ENCODE measurements at places on chromosomes 6 and 20.

GRCh38 chr6:134258849-134259306 is 59.0 kb downstream of the SGK1 start:
- DNase-seq, result no peak

DNA sequence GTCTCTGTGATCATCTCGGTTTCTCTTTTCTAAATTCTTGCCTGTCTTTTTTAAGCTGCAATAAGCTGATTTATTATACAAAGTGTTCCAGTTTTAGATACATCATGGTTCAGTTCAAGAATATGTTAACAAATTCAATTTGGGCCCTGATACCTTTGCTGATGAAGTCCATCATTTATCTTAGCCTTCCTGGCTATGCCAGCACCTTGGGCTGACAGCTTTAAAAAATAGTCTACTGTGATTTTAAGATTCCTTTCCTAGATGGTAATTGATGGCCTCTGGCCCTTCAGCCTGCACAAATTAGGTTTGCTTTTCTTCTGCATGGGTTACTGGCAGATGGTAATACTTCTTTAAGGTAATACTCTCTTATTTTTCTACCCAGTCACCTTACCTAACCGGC is 7.1 kb upstream of the TMEM217 start:
- no peak for DNase-seq

DNA sequence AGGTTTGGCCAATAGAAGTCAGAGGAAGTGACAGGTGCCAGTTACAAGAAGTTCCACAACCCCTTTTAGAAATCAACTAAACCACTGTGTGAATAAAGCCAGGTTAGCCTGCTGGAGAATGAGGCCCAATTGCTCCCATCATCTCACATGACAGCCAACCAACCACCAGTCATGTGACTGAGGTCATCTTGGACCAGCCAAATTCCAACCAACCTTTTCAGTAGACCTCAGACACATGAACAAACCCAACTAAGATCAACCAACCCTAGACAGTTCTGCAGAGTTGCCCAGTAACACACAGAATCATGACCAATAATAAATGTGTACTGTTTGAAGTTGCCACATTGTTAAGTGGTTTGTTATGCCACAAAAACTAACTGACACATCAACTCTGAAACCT is 44.6 kb upstream of the GGTLC1 start:
- DNase-seq, result no peak

- DNase-seq, result no peak
Measured at GRCh38 chr6:144651234-144651633, 366.1 kb downstream of the UTRN start.

DNA sequence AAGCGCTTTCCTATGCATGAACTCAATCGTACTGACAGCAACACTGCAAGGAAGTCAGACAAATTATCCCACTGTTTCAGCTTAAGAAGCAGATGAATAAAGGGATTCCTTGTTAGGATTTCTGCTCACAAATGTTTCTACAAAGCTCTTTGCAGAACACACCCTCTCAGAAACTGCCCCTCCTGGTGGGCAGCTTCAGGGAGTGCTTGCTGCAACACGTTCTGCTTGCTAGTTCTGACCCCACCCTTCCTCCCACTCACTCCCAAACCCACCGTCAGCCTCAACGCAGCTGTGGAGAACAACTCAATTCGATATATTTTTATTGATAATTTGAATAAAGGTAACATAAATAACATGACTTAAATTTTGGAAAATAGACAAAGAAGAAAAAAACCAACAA is 250.8 kb upstream of the PRDM1 start:
- DNase-seq, result no peak

- DNase-seq, result no peak
Measured at GRCh38 chr20:61680096-61680495, 385.6 kb downstream of the TAF4 start.

DNA sequence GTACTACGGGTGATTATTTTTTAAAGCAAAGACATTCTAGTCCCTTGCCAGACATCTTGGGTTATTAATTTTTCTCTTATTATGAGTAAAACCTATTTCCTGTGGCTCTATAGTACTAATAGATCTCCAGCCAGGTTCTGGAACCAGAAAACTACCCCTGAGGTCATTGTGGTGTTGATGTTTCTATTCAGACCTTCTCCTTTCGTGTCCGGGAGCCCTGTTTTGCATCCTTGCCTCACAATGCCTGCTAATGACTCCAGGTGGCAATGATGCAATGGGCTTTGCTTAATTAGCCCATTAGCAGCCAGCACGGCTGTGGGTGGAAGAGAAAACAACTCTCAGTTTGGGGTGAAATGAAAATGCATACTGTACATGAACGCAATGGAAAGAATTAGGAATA is 62.9 kb upstream of the ARG1 start:
- DNase-seq, result no peak
